Activated CD4-positive, alpha-beta T cell treated with anti-CD3 and anti-CD28 coated beads, Interleukin-2, amount 50 U/mL, for 24 hours (primary cell): ENCODE measurements at places on chromosomes 2 and 18.

- DNase-seq = no peak
Measured at GRCh38 chr2:58800881-58801280, 559.8 kb upstream of the FANCL start.

DNA sequence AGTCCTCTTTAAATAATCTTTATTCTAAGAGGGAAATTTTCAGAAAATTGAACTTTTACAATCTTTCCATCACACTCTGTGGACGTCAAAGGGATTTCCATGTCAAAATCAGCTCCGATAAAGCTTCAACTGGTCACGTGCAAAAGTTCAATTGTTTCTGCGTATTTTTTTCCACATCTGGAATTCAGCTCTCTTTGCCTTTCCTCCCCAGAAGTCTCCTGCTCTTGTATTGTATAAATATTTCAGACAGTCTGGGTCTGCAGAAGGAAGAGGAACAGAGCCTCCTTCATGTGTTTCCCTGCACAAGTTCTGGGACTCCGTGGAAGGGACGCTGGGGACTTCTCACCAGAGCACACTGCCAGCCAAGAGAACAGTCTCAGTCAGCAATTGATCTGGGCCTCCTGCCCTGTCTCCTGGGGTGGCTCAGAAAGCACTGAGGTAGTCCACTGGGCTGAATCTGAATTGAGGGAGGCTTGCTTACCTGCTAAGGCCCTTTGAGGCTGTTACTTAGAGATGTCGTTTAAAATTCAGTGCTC is 251.5 kb downstream of the TFCP2L1 start:
- DNase-seq = no peak

DNA sequence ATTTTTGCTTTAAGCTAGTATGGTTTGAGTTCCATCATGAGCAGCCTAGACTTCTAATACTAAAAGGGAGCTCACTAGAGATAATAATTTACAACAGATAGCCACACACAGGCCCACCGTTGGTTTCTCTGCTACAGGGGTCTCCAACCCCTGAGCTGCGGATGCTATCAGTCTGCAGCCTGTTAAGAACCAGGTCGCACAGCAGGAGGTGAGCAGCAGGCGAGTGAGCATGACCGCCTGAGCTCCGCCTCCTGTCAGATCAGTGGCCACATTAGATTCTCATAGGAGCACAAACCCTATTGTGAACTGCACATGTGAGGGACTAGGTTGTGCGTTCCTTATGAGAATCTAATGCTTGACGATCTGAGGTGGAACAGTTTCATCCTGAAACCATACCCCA is 150.6 kb downstream of the HRH4 start:
- no peak for DNase-seq

- no peak for DNase-seq
Measured at GRCh38 chr2:147547440-147547839, 297.4 kb upstream of the ACVR2A start.

DNA sequence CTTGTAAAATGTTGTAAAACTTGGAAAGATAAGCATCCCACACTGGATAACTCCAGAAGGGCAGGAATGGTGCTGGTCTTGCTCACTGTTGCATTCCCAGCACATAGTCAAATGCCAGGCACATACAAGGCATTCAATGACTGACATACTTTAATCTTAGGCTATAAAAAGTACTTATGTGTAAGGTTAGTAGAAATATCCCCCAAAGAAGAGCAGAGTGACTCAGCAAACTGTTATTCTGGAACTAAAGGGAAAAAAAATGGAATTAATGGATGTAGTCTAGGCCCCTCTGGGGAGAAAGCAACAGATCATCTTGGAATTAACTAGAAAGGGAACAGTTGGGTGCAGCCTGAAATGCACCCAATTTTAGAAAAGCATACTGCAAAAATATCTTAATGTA is 9.0 kb downstream of the ZBTB14 start:
- no peak for DNase-seq

- DNase-seq = no peak
Measured at GRCh38 chr2:128557069-128557468, 238.4 kb upstream of the HS6ST1 start.

DNA sequence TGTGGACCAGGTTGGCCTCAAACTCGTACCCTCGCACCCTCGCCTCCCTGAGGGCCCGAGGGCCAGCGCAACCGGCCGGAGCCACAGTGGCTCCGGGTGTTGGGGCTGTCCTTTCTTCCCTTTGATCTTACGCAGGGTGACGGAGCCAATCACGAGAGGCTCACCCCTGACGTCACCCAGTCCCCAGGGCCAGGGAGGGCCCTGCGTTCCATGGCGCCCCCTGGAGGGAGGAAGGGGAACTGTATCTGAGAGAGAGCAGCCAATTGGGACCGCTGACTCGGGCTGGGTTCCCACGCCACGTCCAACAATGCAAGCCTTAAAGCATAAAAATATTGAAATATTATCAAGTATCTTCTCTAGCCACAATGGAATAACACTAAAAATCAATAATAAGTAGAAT is 432.8 kb upstream of the LRRTM4 start:
- no peak for DNase-seq

DNA sequence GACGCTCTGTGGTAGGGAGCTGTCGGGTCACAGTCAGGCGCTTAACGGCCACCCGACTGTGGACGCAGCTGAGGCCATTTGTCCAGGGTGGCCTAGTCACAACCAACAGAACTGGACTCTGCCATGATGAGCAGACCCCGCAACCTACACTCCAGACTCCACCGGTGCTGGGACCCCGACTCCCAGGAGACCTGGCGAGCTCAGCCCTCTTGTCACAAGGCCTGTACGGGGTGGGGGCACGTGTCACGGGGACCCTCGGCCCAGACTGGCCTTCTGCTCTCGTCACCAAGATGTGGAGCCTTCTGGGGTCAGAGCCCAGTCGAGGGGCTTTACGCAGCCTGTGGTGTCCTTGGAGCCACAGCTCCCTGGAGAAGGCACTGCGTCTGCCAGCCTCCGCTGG is 22.5 kb downstream of the NFATC1 start:
- DNase-seq = no peak

- no peak for DNase-seq
Measured at GRCh38 chr18:68520406-68521075, 194.4 kb downstream of the TMX3 start.

GRCh38 chr2:162524192-162524591 is 180.3 kb downstream of the GCA start:
- DNase-seq = no peak

- DNase-seq = no peak
Measured at GRCh38 chr2:23523373-23524260, 138.6 kb downstream of the KLHL29 start.

DNA sequence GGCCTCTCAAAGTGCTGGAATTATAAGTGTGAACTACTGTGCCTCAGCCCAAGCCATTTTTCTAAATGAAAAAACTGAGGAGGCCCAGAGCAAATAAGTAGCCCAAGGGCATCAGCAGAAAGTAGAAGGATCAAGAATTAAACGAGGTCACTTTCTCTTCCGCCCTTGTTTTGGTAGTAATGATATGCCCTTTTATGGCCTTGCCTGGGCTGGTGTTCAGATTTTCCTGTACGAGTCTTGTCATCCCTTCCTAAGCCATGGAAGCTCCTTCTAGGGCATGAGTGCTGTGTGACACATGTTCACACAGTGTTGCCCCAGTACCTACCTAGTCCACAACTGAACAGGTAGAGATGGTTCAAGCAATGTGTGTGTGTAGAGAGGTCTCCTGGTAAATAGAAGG is 6.6 kb downstream of the HPCAL1 start:
- DNase-seq = no peak

GRCh38 chr2:234142530-234142929 is 92.0 kb downstream of the SPP2 start:
- no peak for DNase-seq

- DNase-seq = no peak
Measured at GRCh38 chr2:33607905-33608304, 8.8 kb upstream of the FAM98A start.

DNA sequence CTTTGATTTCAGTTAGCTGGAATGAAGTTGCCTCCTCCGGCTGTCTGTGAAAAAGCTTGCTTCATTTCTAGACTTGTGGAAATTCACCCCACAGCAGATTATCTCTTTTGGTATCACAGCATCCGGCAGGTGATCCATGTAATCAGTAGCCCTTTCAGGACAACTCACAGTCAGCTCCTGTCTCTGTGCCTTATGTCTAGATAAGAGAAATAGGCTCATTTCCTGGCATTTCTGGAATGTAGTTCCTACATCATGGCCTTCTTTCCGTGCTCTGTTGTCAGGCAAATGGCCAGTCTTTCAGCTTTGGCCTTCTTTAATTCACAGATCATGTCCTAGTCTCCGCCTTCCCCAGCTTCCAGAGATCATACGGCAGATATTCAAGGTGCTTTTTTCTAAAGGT is 455.4 kb downstream of the NUP35 start:
- DNase-seq = no peak

GRCh38 chr2:216426938-216427337 is 14.7 kb downstream of the SMARCAL1 start:
- no peak for DNase-seq

DNA sequence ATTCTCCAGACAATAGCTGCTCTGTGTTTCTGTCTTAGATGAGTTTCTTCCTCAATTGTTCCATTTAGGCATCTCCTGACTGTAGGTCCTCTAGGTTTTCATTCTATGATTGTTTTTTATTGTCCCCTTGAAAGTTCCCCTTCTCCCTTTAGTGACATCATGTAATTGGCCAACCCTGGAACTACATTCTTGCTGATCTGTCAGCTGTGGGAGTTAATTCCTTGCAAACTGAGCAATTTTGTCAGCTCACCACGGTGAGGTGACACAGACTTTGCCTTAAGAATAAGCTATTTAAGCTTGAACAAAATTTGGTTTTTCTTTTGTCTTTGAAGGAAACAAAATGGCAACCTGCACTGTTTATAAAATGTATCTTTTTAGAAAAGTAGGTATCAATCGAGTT is 95.9 kb downstream of the TXNL1 start:
- DNase-seq = no peak

GRCh38 chr18:66640431-66640830 is 36.5 kb upstream of the CDH19 start:
- DNase-seq = no peak

DNA sequence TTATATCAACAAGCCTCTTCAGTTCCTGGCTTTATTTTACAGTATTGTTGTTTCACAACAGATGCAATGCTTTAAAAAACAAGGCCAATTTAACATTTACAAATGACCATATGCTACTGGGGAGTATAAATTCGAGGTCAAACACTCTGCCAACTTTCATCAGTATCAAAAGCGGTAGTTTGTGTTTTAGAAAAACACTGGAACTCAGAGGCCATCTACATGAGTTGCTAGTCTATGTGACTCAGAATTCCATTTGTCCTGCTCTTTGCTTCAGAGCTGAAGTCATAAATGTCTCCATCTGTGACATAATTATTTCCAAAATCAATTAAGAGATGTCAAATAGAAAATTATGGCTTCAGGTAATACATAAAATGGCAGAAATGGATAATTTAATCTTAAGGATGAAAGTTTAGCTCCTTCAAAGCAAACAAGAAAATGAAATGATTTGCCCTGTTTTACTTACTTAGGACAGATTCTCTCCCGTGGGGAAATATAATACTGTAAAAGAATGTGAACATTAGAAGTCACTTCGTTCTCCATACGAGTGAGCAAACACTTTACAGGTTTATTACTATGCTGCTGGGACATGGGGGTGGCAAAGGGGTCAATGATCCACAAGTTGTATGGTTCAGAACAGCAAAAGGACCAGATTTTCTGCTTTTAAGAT is 3.7 kb downstream of the MEX3C start:
- no peak for DNase-seq

DNA sequence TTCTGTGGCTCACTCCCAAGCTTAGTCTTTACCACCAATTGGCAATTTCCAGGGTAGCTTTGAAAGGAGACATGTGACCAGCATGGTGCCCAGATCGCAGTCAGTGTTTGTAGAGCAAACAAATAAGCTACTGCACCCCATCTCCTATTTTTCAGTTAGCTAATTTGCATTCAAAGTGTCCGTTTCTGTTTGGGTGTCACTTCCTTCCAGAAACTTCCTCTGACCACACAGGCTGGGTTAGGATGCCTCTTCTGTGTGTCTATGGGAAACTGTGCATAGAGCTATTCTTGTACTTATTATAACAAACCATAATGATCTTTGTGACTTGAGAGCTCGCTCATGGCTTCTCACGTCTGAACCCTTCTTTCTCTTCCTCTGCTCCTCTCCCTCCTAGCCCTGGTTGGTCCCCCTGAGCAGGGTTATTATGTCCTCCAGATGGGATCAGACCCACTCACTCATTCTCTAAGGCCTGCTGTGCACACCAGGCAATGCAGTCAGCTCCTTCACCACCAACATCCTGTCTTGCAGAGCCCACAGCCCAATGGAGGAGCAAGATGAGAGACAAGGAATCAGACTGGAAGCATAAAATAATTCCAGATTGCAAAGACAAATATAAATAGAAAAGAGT is 101.2 kb upstream of the ALK start:
- DNase-seq = no peak

DNA sequence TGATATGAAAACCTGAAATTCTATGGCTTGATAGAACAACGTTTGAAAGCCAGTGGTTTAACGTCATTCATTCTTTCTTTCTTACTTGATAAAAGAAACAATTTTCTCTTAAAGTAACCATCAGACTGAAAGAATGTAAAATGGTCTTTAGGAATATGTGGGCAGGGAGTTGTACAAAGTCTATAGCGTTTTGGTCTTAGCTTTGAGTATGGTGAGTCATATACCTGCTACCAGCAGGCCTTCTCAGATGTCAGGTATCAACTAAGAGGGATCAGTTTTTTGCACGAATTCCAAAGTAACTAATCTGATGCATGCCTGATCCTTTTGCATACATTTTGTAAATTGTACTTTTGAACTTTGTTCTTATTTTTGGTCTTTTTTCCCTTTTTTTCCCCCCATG is 101.5 kb upstream of the DSEL start:
- DNase-seq = no peak

DNA sequence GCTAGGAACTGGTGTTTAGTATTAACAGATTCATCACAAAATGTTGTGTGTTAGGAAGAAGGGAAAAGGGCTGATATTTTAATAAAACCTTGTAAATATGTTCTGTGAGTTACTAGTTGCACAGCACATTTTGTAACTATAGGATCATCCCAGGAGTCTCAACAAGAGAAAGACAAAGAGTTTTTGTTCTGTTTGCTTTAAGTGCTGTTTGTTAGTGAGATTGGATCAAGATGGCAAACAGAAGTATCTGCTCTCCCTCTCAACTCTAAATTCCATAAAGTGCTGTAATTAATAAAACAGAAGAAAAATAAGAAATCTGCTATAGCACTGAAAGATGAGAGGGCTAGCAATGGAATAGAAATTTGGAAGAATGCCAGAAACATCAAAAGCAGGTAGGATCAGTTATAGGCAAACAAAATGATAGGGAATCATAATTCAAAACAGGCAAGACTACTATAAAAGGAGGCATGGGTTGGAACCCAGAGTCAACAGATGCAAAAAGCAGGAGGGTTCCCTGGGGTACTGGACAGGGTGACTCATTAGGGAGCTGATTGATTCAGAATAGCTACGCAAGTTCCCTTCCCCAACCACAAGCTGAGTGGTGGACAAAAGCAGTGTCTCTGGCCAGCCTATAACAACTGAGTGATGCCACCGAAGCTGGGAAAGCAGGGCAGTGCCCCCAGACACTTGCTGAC is 75.8 kb downstream of the DYNC1I2 start:
- DNase-seq = no peak

DNA sequence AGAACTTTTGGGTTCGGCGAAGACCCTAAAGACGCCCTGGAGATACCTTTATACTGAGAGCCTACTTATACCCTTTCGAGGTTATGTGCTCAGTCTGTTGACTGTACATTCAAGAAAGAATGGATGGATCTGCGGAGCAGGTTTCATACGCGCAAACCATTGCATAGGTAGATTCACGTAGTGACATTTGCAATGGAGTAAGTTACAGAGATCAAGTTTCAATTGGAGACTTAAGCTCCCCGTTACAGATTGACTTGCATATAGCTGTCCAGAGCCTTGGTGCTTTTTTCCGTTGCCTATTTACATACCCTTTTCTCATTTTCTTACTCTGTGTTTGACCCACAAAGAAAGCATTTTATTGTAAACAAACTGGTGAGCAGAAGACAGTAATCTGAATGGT is 923 bp downstream of the PSMD1 start:
- no peak for DNase-seq
